HCT116 (cell line): ENCODE measurements at places on chromosomes 7 and 10. TPM values are rescaled to one million over a fixed set of nuclear protein-coding genes. Genes with fewer than 3 reads are reported as not detected.

The CRYGN gene
- total RNA-seq = not detected

The CALCR gene
- 0.10 TPM for total RNA-seq

The PDGFA gene
- 44.7 TPM for total RNA-seq

The CLRN3 gene
- total RNA-seq = 0.39 TPM

The ZNF488 gene
- 3.9 TPM for total RNA-seq

The FAM180A gene
- 0.59 TPM for total RNA-seq

The HTR7 gene
- total RNA-seq = 32.2 TPM

The ACTL6B gene
- total RNA-seq = not detected

The NPY4R2 gene
- total RNA-seq = not detected

The PNLIPRP1 gene
- total RNA-seq = 1.6 TPM

The C10orf62 gene
- 0.32 TPM for total RNA-seq

The FGF8 gene
- total RNA-seq = 2.7 TPM

The XRCC2 gene
- 14.8 TPM for total RNA-seq

The VWDE gene
- total RNA-seq = 13.7 TPM

The EMX2 gene
- not detected for total RNA-seq

The POLR1F gene
- total RNA-seq = 21.1 TPM

The TMEM176A gene
- not detected for total RNA-seq

The FEZF1 gene
- total RNA-seq = 0.37 TPM

The PLXNA4 gene
- not detected for total RNA-seq

The ADAMTS14 gene
- total RNA-seq = 13.2 TPM

The MAPK8 gene
- total RNA-seq = 71.0 TPM

The GPR22 gene
- not detected for total RNA-seq

The SPRN gene
- total RNA-seq = not detected

The MKI67 gene
- 202 TPM for total RNA-seq

The PON3 gene
- 2.6 TPM for total RNA-seq

The TMEM270 gene
- 1.1 TPM for total RNA-seq

The GPRIN2 gene
- 1.7 TPM for total RNA-seq

The TMEM196 gene
- total RNA-seq = not detected
